Myocyte (in vitro differentiated cells): ENCODE measurements at places on chromosomes 3 and 15. TPM values are rescaled to one million over a fixed set of nuclear protein-coding genes. Genes with fewer than 3 reads are reported as not detected.

The ATP10A gene
- total RNA-seq = 0.62 and 1.2 TPM in 2 replicates

The GOLGA6L7 gene
- total RNA-seq = not detected in 2 replicates

The PRKCI gene
- total RNA-seq = 27.7 and 28.1 TPM in 2 replicates

The ENTPD3 gene
- total RNA-seq = not detected in 2 replicates

The FILIP1L gene
- total RNA-seq = 10.8 and 14.4 TPM in 2 replicates

The CXCR6 gene
- total RNA-seq = not detected in 2 replicates

The FAM107A gene
- total RNA-seq = not detected in 2 replicates

The ADAMTS7 gene
- 31.9 and 36.4 TPM in 2 replicates for total RNA-seq

The AGBL1 gene
- total RNA-seq = 0.21 and 3.3 TPM in 2 replicates

The P2RY12 gene
- not detected in 2 replicates for total RNA-seq

The SLC38A3 gene
- 9.1 and 42.7 TPM in 2 replicates for total RNA-seq

The REC114 gene
- not detected in 2 replicates for total RNA-seq

The GOLGA6D gene
- total RNA-seq = not detected in 2 replicates

The ACAP2 gene
- total RNA-seq = 30.0 and 31.4 TPM in 2 replicates

The SNTN gene
- total RNA-seq = not detected in 2 replicates

The CORO2B gene
- 1.7 and 3.2 TPM in 2 replicates for total RNA-seq

The FANCD2OS gene
- not detected in 2 replicates for total RNA-seq

The MYL3 gene
- total RNA-seq = 4.5 and 7.8 TPM in 2 replicates

The GHSR gene
- total RNA-seq = not detected in 2 replicates

The CCK gene
- not detected in 2 replicates for total RNA-seq

The TMCO5A gene
- not detected in 2 replicates for total RNA-seq

The CYP19A1 gene
- 1.3 and 5.8 TPM in 2 replicates for total RNA-seq

The P2RY14 gene
- total RNA-seq = not detected in 2 replicates

The SKIC8 gene
- total RNA-seq = 49.5 and 56.8 TPM in 2 replicates

The ADAMTSL3 gene
- total RNA-seq = 0.05 TPM in 1 of 2 replicates, not detected in the other

The GUCA1C gene
- total RNA-seq = not detected in 2 replicates

The ACTR8 gene
- 26.4 and 35.0 TPM in 2 replicates for total RNA-seq

The ZKSCAN7 gene
- total RNA-seq = 8.8 and 8.9 TPM in 2 replicates

The ZMYND10 gene
- 0.19 and 0.47 TPM in 2 replicates for total RNA-seq

The LSMEM2 gene
- total RNA-seq = 0.47 and 2.7 TPM in 2 replicates

The SEMA5B gene
- total RNA-seq = 0.08 and 0.94 TPM in 2 replicates
